Activated CD4-positive, alpha-beta memory T cell treated with anti-CD3 and anti-CD28 coated beads for 36 hours (primary cell): ENCODE measurements at places on chromosomes 4 and X. TPM values are rescaled to one million over a fixed set of nuclear protein-coding genes. Genes with fewer than 3 reads are reported as not detected.

Gene PAGE2
- not detected for total RNA-seq

Gene SERPINA7
- not detected for total RNA-seq

Gene ANKRD50
- total RNA-seq, result 0.36 TPM

Gene BEX5
- 8.4 TPM for total RNA-seq

Gene NXF2B
- not detected for total RNA-seq

Gene MND1
- 32.0 TPM for total RNA-seq

Gene MAB21L2
- total RNA-seq, result not detected

Gene NPNT
- not detected for total RNA-seq

Gene GABRG1
- not detected for total RNA-seq

Gene MAGEA9B
- not detected for total RNA-seq

Gene CACNA1F
- 0.74 TPM for total RNA-seq

Gene BCLAF3
- 4.1 TPM for total RNA-seq

Gene HTRA3
- not detected for total RNA-seq

Gene ANOS1
- not detected for total RNA-seq

Gene RNF4
- 84.6 TPM for total RNA-seq

Gene CC2D2A
- total RNA-seq, result not detected

Gene SGCB
- 13.9 TPM for total RNA-seq

Gene TMPRSS11F
- total RNA-seq, result not detected

Gene RPA4
- total RNA-seq, result 0.48 TPM

Gene FTSJ1
- 73.9 TPM for total RNA-seq

Gene JADE1
- total RNA-seq, result 25.4 TPM

Gene TMPRSS11D
- not detected for total RNA-seq
